ENCODE measurements at places on chromosomes 16 and 17.

DNA sequence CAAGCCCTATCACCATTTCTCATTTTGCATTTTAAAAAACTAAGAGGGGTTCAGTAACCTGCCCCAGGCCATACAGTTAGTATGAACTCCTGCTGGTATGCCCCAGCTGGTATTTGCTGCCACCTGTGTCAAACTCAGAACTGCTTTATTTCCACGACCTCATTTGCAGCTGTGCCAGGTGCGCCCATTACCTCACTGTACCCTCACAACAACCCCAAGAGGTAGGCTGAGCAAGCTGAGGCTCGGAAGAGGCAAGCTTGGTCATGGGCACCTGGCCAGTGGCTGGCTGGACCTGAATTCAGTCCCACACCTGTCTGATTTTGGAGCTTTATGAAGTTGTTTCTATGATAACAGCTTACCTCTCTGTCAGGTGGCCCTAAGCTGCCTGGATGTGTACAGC, 7.6 kb downstream of the EPN2 start:
- no peak for DNase-seq

DNA sequence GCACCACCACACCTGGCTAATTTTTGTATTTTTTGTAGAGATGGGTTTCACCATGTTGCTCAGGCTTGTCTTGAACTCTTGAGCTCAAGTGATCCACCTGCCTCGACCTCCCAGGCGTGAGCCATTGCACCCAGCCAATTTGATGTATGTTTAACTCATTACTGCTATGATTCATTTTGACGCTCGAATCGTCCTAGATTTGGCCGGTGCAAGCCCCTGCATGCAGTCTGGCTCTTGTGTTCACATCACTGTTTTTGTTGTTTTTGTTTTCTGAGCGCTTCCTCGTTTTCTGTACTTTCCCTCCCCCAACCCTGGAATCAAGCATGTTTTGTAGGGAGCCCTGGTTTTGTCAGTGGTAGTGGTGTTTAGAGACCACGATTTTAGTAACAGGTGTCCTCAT, 7.8 kb upstream of the DUS1L start:
- no peak for DNase-seq

- DNase-seq = no peak
These were observed 8.3 kb upstream of the SPNS3 start for GRCh38 chr17:4425398-4425797.

DNA sequence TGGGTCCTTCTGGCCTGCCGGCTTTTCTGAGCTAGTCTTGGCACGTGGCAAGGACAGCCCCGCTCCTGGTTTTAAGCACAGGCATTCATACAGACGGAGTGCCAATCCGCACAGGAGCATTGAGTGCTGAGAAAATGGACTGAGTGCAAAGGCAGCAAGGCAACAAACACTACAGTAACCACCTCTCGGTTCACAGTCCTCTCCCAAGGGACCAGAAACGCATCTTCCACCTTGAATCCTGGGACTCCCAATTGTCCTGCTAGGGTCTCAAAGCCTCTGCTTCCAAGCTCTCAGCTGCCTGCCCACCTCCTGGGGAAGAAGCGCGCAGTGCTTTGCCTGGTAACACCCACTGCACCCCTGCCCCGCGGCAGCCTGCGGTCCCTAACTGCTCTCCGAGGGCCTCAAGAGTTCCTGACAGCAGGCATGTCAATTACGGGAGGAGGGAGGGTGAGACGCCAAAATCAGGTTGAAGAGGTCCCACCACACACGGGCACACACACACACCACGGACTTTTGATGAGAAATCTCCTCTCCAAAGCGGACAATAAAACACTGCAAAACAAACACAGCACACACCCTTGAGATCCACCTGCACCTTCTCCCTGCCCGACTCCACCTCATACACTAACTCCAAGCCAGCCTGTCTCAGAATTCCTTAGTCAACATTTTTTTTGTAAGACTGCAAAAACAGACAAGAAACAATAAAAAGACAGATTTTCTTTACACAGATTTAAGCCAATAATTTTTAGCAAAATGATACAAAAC, 15.0 kb downstream of the SLC16A3 start:
- DNase-seq = no peak

DNA sequence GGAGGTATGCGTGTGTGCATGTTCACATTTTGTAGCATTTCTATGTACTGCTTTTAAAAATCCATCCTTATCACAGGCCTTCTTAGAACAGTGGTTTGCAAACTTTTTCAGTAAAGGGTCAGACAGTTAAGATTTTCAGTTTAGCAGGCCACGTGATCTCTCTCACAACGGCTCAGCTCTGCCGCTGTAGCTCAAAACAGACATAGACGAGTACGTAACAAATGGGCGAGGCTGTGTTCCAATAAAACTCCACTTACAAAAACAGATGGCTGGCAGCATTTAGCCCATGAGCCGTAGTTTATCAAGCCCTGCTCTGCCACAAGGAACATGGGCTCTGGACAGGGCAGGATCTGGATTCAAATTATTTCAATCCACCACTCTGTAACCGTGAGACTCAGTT, 141.8 kb downstream of the XYLT1 start:
- DNase-seq = no peak

- no peak for DNase-seq
These were observed 143.9 kb upstream of the HS3ST2 start for GRCh38 chr16:22670044-22670536.

DNA sequence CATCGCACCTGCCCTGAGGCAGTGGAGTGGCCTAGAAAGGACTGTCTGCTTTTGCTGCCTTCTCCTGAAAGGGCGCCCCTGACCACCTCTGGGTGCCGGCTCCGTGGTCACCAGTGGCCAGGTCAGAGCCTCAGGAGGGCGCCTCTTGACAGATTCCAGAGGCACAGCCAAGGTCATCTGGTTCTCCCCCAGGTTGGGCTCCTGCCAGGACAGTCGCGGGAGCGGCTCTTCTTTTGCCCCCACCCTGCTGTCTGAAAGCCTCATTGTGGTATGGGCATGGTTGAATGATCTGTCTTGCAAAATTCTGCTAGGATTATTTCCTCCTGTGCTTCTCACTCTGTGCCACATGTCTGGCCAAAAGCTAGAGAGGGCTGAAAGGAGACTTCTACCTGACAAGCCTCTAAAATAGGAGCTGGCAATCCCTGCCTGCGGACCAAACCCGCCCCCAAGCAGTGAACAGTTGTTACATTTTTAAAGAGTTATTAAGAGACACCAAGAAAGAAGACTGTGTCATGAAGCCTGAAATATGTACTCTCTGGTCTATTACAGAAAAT, 82.8 kb downstream of the SNX29 start:
- DNase-seq = no peak

DNA sequence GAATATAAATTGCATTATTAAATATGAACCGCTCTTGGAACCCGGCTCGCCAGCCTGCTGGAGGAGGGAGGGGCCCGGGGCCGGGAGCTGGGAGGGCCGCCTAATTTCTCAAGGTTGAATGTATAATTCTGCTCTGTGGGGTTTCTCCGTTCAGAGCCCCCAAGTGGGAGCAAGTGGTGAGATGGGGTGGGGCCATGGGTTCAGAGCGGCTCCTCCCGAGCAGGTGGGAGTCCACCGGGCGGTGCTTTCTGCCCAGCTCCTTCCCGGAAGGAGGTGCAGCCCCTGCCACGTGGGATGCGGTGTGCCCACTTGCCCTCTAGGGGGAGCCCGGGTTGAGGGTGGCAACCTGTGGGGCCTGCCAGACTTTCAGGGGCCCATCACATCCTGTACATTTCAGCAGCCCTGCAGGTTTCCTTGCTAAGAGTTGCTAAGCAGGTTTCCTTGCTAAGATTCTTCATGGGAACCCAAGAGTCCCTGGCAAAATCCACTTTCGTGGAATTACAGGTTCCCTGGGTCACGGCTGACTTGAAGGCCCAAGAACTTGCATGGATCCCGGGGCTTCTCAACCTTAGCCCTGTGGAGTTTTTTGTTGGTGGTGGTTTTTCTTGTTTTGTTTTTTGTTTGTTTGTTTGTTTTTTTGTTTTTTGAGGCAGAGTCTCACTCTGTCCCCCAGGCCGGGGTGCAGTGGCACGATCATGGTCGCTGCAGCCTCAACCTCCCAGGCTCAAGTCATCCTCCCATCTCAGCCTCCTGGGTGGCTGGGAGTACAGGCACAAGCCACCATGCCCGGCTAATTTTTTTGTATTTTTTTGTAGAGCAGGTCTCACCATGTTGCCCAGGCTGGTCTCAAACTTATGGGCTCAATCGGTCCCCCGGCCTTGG, 196.7 kb upstream of the GSE1 start:
- no peak for DNase-seq

- DNase-seq = no peak
These were observed 887 bp downstream of the ZBTB4 start for GRCh38 chr17:7478276-7479212.
